ENCODE measurements at places on chromosomes 4 and X.
A peak's percentile ranks its signal among the peaks of the same experiment; 100 is the strongest.

GRCh38 chrX:44462850-44463249, 79.8 kb downstream of the FUNDC1 start:
- peak; percentile 39 for DNase-seq

DNA sequence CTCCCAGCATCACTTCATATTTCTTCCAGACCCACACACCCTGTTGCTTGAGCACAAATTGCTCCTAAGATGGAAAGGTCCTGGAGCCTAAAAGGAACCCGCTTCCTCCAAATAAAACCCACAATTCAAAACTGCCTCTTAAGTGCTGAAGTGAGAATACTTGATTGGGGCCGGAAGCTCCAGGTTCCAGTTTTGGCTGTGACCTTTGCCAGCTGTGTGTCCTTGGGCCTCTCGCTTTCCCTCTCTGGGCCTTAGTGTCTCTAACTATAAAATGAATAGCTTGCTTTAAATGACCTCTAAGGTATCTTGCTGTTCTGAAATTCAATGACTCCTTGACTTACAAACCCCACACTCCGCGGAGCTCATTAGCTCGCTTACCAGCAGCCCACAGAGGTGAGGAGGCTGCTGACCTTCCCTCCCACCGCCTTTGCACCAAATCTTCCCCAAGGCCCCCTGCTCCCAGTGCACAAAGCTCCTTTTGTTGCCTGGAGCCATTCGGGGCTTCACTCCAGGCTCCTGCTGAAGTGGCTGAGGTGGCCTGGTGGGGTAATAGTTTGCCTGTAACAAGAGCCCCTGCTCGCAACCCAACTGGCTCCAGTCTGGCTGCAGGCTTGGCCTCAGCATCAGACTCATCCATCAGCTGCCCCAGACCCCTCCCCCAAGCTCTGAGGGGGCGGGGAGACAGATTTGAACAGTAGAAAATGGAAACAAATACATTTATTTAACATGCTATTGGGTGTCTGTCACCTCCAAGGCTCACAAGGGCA, 21.8 kb downstream of the STARD8 start:
- DNase-seq, result no peak

- DNase-seq, result no peak
Measured at GRCh38 chr4:40956721-40957255, 207.0 kb downstream of the NSUN7 start.

DNA sequence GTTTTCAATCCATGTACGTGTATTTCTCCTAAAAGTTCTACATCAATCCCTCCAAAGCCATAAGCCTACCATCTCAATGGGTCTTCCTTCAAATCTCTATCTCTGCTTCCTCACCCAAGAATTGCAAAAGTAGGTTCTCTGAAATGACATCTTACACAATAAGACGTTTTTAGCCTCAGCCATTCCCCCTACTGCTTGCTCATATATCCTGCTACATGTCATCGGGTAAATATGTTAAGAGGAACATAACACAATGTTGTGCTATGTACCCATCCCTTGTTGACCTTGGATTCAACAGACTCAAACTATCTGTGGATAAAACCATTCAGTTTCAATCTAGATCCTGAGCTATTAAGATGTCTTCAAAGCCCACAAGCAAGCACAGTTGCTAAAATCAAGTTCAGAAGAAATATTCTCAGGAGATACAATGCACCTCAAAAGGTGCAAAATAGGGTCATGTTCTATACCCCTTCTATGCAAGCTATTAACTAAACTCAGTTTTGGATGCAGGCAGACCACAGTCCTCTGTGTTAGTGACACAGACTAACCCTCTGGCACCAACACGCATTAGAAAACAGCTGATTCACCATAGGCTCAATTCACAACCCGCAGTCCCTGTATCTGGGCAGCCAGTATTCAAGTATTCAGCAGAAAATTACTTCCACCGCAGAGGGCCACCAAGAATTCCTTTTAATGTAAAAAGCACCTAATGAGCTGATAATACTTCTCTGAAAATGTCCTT, 56.8 kb downstream of the CD99L2 start:
- DNase-seq, result peak; percentile 4

- no peak for DNase-seq
Measured at GRCh38 chr4:111707491-111707890, 437.8 kb upstream of the FAM241A start.

DNA sequence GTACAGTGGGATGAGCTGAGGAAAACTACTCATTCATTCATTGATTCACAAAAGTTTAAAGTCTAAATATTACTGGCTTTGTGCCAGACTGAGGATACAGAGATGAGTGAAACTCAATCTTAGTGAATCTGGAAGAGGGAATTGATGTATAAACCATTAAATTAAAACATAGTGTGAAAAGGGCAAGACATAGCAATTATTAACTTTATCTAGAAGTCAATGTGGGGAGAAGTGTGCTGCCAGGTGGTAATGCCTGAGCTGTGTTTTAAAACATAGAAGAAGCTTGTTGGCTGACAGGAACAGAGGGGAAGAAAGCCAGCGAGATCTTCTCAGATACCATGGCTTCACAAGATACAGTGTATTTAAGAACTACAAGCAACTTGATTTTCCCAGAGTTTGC, 153.4 kb downstream of the BMPR1B start:
- no peak for DNase-seq
